ENCODE measurements at places on chromosomes 1 and 21. TPM values are rescaled to one million over a fixed set of nuclear protein-coding genes. Genes with fewer than 3 reads are reported as not detected.

Gene OLFML2B
- total RNA-seq, result 1.1 TPM

Gene BTBD8
- total RNA-seq, result 4.7 TPM

Gene BGLAP
- not detected for total RNA-seq

GRCh38 chr1:27153549-27153886, 1.4 kb downstream of the SLC9A1 start:
- no peak for ATAC-seq

DNA sequence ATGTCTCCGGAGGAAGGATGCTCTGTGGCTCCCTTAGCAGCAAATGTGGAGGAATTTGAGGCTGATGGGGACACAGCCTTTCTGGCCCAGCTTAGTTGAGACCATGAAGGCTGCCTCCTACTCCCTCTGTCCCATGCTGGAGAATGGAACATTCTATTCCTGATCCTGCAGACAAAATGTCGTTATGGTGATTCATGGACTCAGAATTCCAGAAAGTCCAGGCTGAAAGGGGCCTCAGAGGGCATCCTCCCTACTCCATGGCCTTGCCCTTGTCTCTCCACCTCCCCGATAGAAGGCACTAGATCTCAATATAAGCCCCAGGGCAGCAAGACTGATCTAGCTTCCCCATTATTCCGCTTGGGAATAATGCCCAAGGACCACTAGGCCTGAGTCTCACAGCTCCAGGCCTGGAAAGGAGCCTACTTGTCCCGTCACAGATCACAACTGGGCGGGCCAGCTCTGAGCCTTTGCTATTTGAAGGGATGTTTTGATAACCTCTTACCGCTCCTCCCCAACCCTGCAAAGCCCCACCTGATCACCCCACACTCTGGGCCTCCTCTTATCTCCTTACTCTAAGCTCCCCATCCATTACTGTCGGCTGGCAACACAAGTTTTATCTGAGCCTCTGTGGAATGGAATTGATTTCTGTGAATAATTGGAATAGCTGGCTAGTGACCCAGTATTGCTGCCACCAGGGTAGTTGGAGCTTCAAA, 52.8 kb upstream of the TRABD2B start:
- no peak for ATAC-seq

DNA sequence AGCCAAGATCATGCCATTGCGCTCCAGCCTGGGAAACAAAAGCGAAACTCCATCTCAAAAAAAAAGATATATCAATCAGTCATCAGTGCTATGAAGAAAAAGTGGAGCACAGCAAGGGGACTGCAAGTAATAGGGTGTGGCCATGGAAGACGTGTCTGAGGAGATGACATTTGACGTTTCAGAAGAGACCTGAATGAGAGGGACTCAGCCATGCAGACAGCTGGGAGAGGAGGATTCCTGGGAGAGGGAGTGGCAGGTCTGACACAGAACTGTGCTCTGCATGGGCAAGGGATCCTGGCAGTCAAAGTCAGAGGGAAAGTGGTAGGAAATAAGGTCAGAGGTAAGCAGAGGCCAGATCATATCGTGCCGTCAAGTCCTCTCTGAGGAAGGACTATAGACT, 3.3 kb downstream of the LAX1 start:
- no peak for ATAC-seq

All from gastroesophageal sphincter (tissue), 4 donors.